ENCODE measurements at places on chromosomes 16 and 17.
A peak's percentile ranks its signal among the peaks of the same experiment; 100 is the strongest.

GRCh38 chr17:44396946-44397345, 7.5 kb upstream of the ITGA2B start:
- DNase-seq = no peak

- DNase-seq = no peak
These were observed 263.1 kb upstream of the PSMD7 start for GRCh38 chr16:74033441-74033995.

DNA sequence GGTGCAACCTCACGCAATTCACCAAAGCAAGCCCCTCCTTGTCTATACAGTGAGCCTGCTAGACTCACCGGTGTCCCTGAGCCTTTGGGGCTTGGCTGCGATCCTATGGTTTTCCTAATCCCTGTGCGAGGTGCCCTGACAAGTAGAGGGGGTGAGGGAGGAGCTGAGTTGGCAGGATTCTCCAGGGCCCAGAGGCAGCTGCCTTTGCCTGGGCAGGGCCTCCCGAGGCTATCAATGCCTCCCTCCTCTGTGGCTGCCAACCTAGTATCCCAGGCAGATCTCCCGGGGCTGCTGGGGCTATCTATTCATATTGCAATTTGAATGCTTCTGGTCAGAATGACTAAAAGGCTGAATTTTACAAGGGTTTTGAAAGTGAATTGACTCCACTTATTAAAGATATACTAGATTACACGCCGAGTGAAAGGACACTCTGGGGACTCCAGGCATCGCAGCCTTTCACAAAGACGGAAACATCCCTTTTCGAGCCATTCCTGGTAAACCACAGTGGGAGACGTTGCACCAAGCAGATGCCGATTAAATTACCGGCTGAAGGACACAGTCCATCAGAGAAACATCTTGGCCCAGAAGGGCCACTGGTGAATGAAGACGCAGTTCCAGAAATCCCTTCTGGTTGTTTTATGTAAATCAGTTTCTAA, 11.3 kb upstream of the PITPNM3 start:
- peak; percentile 45 for DNase-seq

DNA sequence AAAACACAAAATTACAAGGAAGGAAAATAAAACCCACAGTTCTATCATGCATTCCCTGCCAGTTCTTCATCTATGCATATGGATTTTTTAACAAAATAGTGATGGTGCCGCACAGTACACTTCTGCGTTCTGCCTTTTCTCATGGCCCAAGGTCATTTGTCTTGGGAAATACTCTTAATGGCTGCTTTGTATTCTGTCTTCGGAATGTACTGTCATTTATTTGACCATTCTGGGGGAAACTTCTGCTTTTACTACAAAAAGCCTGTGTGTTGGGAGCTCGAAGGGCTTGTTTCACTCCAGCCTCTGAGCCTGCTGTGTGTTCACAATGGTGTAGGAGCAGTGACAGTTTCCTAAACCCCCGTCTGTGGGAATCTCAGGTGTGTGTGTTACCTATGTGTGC, 82.8 kb upstream of the SEC14L1 start:
- no peak for DNase-seq

GRCh38 chr17:1001640-1002411, 4.9 kb downstream of the TIMM22 start:
- peak; percentile 44 for DNase-seq

GRCh38 chr17:77076124-77076830, 64.5 kb upstream of the SEC14L1 start:
- DNase-seq = no peak

Measured in left hindlimb (tissue), 1 donor.